Brain (organoid and tissue), 16 donors: ENCODE measurements at places on chromosomes 6 and 20.
A peak's percentile ranks its signal among the peaks of the same experiment; 100 is the strongest.

DNA sequence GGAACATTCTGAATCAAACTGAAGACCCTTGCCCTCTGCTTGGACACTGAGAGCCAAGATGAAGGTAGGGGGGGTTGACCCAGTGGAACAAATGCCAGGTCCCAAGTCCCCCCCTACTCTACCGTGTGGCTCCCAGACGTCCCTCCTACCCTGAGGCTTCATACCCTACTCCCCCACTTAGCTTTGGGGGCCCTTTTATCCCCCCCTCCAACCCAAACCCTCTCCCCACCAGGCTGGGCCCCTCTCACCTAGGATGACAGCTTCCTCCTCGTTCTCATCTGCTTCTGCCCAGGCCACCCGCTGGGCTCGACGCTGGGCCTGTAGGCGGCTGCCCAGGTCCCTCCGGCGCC is 1.5 kb downstream of the DDRGK1 start:
- no peak for DNase-seq

GRCh38 chr6:150813319-150813992 is 52.0 kb upstream of the MTHFD1L start:
- no peak for DNase-seq

DNA sequence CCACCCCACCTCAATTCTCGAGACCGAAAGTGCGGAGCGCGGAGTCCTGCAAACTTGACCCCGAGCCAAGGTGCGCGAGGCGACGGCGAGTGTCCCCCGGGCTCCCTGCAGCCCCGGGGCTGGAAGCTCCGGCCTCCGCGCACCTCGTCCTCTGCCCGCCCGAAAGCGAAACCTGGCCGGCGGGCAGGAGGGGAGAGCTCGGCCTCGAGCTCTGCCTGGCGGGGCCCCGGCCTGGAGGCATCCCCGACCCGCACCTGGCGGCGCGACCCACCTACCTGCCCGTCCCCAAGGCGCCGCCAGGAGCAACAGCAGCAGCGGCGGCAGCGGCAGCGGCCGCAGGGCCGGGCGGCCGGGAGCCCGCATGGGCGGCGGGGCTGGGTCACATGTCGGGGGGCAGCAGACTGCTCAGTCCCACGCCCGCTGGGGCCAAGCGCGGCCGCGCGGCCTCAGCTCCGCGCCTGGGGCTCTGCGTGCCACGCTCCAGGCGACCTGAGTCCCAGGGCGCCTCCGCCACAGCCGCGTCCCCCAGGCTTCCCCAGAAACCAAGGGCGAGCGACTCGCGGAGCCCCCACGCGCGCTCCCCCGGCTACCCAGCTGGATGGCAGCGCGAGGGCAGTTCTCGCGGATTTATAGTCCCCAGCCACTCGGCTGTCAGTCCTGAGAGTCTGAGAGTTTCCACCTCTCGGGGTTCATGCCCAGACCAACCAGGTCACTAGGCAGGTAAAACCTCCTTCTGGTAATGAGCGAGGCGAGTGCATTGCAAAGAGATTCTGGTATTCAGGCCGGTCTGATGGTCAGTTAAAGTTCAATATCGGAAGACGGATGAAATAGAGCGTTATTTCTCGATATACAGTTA is at the start of gene IL20RA:
TSS of gene IL20RA (minus strand) at position 600 of the 856 bp plus-strand sequence. CDS start at position 363, 237 bp downstream.
- peak; percentile 26 for DNase-seq

GRCh38 chr6:85412911-85413430 is 36.9 kb upstream of the NT5E start:
- DNase-seq: no peak
